CD4-positive, alpha-beta T cell (primary cell): ENCODE measurements at places on chromosomes 2 and 18.
A peak's percentile ranks its signal among the peaks of the same experiment; 100 is the strongest.

- H3K27me3 ChIP-seq: no peaks in the 10 kb centered on the region
- no peak overlapping the region for H3K27ac ChIP-seq
- no peaks in the 10 kb centered on the region for H3K36me3 ChIP-seq
- peak; percentile 83 for DNase-seq
- H3K4me3 ChIP-seq: peak overlapping the region; percentile 77
- H3K4me1 ChIP-seq: peaks cover 14% of the 10 kb centered on the region
Observed at GRCh38 chr2:8685697-8686358, 4.0 kb downstream of the ID2 start.

GRCh38 chr18:60020107-60020925 lies 120.5 kb downstream of the PMAIP1 start:
- no peaks in the 10 kb centered on the region for H3K4me1 ChIP-seq
- no peaks in the 10 kb centered on the region for H3K36me3 ChIP-seq
- DNase-seq: no peak
- H3K27ac ChIP-seq: no peak overlapping the region
- H3K4me3 ChIP-seq: no peak overlapping the region

- H3K27me3 ChIP-seq: no peaks in the 10 kb centered on the region
- H3K4me3 ChIP-seq: no peak overlapping the region
- H3K27ac ChIP-seq: no peak overlapping the region
Observed at GRCh38 chr2:205212357-205212756, 469.9 kb upstream of the NRP2 start.

GRCh38 chr2:168130346-168130745 lies 117.0 kb downstream of the STK39 start:
- H3K27me3 ChIP-seq: no peaks in the 10 kb centered on the region
- H3K36me3 ChIP-seq: peaks cover 69% of the 10 kb centered on the region
- H3K4me3 ChIP-seq: no peak overlapping the region
- no peaks in the 10 kb centered on the region for H3K4me1 ChIP-seq
- H3K27ac ChIP-seq: no peak overlapping the region

- H3K4me1 ChIP-seq: no peaks in the 10 kb centered on the region
- DNase-seq: no peak
- H3K27me3 ChIP-seq: no peaks in the 10 kb centered on the region
- H3K4me3 ChIP-seq: no peak overlapping the region
- H3K27ac ChIP-seq: no peak overlapping the region
- H3K36me3 ChIP-seq: no peaks in the 10 kb centered on the region
Observed at GRCh38 chr2:67015681-67016080, 381.5 kb upstream of the ETAA1 start.

DNA sequence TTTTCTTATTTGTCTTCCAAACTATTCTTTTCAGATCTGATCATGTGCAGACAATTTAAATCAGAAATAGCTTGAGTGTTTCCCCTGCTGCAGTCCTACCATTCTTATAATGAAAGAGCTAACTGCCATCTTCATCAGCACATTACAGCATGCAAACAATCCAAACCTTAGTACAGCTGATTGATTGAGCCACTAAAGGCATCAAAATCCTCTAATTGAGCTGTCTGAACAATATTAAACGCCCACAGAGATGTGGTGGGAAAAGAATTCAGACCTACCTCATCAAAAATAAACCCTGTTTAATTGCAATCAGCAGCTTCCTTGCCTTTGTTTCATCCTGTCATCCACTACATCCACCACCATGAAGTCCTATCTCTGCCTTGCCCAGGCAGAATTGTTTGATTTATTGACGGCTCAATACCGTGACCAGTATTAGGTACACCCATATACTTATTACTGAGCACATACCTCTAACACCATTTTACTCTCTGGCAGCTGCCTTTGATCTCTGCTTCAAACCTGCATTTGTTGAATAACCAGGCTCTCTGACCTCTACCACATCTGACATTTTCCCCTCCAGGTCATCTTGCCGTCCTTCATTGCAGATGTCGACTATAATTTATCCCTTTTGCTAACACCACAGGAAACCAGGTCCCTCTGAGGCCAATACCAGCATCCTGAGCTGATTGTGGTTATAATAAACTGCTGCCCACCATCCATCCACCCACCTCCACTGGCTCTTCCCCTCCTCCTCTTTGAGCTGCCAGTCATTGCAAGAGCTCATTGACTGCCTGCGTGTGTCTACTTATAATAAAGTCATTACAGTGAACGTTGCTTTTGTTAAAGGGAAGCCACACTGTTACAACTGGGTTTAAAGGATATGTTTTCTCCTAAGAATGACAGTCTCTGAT lies 78.5 kb downstream of the RBM43 start:
- H3K27ac ChIP-seq: no peak overlapping the region
- no peak for DNase-seq
- no peaks in the 10 kb centered on the region for H3K36me3 ChIP-seq
- H3K4me1 ChIP-seq: no peaks in the 10 kb centered on the region
- no peak overlapping the region for H3K4me3 ChIP-seq

DNA sequence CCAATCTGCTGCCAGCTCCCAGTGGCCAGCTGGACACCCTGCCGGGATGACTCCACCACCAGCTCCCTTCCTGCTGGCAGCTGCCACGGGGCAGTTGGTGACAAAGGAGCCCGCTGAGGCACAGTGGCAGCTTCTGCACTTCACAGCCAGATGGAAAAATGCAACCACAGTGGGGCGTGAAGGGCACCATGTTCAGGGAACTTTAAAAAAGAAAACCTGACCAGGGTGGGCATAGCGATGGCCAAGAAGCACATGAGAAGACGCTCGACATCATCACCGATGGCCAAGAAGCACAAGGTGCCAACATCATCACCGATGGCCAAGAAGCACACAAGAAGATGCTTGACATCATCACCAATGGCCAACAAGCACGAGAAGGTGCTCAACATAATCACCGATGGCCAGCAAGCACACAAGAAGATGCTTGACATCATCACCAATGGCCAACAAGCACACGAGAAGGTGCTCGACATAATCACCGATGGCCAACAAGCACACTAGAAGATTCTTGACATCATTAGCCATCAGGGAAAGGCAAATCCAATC lies 243.5 kb downstream of the EIPR1 start:
- H3K27me3 ChIP-seq: no peaks in the 10 kb centered on the region
- DNase-seq: no peak
- H3K4me3 ChIP-seq: no peak overlapping the region
- H3K4me1 ChIP-seq: no peaks in the 10 kb centered on the region

DNA sequence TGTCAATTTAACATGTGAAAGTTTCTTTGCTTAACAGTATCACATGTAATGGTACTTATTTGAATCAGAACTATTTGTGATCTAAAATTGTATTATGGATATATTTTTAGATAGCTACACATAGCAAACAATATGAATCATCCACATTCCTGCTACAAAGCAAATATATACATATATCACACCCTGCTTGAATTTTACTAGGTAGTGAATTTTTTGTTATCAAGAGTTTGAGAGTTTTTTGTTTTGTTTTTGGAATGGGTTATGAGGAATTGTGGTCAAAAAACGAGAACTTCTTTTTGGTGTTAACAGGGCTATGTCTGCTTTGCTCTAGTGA lies 635.7 kb downstream of the NRXN1 start:
- H3K27ac ChIP-seq: no peak overlapping the region
- H3K27me3 ChIP-seq: no peaks in the 10 kb centered on the region
- DNase-seq: no peak
- no peaks in the 10 kb centered on the region for H3K36me3 ChIP-seq
